ENCODE measurements at places on chromosomes 16 and 17.

DNA sequence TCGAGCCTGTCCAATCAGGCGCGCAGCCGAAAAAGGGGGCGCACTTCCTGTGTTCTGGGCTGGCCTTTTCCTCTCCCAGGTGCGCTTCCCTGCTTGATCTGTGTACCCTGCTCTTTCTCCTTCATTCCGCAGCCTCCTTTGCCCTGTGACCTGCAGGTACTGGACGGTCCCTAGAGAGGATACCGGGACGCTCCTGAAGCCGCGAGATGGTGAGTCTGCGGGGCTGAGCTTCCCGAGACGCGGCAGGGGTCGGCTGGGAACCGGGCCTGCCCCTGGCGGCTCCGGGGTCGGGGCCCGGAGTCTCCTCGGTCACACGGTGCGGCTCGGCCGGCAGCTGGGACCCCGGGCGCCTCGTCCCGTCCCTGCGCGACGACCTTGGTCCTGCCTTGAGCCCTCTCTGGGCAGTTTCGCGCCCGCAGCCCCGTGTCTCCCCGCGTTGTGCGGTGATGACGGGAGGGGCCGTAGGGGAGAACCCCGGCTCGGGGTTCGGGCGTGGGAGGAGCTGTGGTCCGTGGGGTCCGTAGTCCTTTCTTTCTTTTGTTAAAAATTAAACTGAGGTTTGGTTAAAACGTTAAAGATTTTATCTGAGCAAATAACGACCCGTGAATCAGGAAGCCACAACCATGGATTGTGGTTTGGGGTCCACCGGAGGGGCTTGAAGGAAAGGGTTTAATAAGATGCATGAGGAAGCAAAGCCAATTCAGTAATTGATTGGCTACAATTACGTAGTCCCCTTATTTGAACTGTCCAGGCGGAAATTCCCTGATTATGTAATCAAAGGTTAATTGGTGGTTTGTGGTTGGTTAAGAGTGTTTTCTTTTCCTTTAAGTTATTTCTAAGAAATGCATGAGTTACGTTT lies 172.8 kb upstream of the ZNF267 start:
- DNase-seq, result peak; percentile 80

DNA sequence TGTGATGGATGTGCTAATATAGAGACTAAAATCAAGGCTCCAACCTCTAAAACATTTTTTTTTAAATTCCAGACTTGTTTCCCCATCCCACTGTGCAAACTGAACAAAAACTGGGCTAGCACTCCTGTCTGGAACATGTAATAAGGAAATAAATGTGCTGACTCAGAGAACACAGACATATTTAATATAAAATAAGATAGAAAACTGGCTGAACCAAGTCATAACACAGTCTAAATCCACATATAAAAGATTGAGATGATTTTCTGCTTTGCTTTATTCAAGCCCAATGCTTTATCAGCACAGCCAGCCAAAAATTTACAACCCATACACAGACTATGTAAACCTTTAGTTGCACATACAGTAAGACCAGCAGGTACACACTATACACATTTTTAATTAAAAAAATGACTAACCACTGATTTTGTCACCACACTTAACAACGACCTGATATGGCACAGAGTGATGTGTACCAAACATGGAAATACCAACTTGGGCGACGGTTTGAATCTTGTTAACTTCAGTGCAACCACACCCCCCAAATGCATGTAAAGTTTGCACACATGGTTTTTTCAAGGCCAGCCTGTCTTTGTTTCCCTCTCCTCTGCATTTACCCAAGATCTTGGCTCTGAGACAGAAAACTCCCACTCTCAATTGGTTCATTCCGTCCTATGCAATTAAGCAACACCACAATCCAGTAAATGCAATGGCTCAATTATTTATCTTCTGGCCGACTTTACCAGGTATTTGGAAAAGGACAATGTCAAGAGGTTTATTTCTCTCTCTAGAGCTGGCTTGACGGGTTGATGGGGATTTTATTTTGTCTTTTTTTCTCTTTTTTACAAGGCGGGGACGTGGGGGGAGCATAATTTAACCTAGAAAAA lies 1.2 kb downstream of the STAT3 start:
- peak; percentile 44 for DNase-seq

DNA sequence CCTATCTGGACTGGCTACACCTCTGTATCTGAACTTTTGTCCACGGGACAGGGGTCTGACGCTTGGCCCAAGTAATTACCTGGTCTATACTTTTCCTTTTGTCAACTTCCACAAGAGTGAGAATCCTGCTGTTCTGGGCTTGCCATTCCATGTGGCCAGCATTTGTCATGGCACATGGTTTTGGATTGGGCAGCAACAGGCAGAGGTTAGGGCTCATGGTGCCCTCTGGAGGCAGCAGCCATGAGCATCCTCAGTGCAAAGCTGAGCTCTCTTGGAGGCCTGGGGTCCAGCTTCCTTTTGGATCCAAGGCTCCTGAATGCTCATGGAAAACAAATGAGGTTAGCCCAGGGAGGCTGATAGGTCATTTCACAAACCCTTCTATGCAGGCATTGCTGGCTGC lies 7.5 kb upstream of the EDC4 start:
- no peak for DNase-seq

DNA sequence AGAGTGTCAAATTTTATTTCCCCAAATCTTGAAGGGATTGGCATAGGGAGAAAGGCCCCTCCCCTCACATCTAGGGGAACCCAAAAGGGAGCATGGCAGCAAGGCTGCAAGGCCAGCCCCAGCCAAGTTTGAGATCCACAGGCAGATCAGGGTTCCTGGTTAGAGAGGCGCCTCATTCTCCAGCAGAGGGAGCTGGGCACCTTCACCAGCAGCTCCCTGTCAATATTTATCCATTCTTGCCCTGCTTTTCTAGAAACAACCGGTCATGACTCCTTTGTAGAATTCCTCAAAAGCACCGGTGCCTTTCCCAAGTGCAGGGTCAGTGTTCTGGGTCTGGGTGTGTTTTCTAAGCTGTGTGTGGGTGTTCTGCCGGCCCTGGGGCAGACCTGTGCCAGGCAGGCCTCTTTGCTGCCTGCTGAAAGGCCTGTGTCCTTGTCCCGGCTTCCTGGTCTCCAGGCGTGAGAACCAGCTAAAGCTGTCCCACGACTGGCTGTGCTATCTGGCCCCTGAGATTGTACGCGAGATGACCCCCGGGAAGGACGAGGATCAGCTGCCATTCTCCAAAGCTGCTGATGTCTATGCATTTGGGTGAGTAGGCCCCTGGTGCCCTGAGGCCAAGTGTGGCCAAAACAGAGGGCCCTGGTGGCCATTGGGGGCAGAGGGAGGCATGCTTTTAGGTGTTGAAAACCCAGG lies 21.2 kb upstream of the LGALS9 start:
- DNase-seq, result no peak

DNA sequence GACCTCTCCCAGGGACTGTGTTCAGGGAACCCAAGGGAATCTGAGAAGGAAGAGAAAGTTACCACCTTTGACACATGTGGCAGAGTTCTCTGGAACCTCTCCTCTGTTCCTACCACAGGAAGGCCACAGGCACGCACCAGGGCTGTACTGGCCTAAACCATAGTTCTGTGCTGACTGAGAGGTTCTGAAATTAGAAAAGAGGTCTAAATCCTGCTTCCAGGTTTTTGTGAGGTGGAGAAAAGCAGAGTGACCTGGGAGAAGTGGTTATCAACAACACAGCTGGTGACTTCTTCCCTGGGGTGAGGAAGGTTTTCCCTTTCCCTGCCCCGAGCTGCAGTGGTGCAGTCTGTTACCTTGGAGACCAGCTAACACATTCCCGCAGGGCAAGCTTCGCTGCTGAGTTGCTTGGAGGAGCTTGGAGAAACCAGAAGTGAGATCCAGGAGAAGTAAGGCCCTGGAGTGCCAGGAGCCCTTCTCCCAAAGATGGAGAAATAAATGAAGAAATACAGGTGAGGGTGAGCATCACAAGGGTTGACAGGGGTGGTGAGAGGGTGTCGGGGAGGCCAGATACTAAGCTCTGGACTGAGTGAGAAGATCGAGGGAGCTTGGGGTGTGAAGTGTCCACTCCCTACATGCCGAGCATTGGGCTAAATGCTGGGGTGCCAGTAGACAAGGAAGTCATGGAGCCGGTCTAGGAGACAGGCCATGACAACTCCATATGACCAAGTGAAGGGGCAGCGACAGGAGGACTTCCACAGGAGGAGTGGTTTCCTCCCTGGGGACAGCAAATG lies at the start of gene VWA3A:
Gene VWA3A, plus strand, starts transcription at position 399 of the 791 bp plus-strand sequence. Its CDS starts 97 bp downstream, at position 496.
- no peak for DNase-seq

GRCh38 chr16:3022208-3022683 lies 1.5 kb downstream of the HCFC1R1 start:
- DNase-seq, result peak; percentile 91

DNA sequence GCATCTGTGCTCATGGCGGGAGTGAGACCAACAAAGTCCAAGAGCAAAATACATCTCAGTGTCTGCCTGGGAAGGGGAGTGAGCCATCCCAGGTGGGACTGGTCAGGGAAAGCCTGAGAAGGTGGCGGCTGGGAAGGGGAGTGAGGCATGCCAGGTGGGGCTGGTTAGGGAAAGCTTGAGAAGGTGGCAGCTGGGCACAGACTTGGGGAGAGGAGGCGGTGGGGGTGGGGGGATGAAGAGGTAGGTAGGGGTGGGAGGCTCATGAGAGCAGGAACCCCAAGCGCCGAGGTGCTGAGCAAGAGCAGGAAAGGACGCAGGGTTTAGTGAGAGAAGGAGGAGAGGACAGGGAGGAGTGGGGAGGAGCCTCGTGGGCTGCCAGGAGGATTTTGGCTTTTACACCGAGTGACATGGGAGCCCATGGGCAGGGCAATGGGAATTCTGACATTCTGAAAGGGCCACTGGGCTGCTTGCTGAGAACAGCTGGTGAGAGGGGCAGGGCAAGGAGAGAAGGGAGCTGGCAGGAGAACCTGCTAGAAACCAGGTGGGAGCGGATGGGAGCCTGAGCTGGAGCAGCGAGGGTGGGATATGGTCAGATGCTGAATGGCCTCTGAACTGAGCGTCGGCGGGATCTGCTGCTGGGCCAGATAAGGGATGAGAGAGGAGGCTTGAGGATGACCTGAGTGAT lies 256.1 kb upstream of the RPL38 start:
- no peak for DNase-seq

- DNase-seq, result no peak
Measured at GRCh38 chr16:31407406-31407805, 14.3 kb downstream of the ITGAD start.

GRCh38 chr17:79778504-79779083 lies 646 bp downstream of the CBX2 start:
- no peak for DNase-seq

DNA sequence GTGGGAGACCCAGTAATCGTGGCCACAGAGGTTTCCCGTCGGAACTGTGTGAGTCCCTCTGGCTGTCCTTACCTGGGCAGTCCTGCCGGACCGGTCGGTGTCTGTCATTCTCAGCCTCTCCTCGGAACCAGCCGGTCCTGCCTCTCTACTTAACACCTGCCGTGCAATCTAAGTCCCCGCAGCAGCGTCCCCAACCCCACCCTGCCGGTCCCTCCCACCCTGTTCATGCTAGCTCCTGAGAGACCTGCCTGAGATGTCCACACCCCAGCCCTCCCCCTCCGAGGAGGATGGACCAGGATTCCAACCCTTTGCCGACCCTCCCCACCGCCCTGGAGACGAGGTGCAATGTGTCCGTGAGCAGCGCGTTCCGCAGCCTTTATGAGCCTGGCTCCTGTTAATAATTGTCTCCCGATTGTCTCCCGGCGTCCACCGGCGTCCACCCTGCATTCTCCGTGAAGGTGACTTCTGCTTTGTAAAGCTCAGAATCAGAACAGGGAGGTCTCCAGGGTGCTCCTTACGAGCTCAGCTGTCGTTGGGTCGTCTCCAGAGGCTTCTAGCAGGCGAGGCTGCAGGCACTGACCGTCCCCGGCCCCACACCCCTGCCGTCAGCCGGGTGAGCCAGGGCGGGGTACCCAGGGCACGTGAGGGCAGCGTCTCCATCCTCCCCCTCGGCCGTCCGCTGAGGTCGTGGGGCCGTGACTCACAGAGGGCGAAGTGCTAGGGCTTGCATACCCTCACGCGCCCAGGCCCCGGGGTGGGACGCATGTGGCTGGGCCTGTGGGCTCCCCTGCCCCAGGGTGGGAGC lies 10.1 kb downstream of the METRNL start:
- no peak for DNase-seq

DNA sequence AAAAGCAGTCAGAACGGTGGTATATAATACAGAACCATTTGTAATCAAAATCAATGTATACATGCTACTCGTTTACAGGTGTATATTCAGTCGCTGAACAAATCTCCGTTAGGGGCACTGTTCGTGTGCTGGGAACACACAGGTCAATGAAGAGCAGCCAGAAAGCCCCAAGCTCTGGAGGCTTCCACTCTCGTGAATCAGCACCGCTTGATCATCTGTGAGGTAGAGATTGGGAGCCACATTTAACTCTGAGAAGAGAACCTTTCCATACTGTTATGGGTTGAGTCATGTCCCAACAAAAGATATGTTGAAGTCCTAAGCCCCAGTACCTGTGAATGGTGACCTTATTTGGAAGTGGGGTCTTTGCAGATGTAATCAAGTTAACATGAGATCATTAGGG lies 5.4 kb upstream of the CYTH1 start:
- no peak for DNase-seq

- no peak for DNase-seq
Measured at GRCh38 chr16:51355875-51356274, 204.8 kb upstream of the SALL1 start.

- no peak for DNase-seq
Measured at GRCh38 chr17:57288773-57289121, 32.4 kb downstream of the MSI2 start.

DNA sequence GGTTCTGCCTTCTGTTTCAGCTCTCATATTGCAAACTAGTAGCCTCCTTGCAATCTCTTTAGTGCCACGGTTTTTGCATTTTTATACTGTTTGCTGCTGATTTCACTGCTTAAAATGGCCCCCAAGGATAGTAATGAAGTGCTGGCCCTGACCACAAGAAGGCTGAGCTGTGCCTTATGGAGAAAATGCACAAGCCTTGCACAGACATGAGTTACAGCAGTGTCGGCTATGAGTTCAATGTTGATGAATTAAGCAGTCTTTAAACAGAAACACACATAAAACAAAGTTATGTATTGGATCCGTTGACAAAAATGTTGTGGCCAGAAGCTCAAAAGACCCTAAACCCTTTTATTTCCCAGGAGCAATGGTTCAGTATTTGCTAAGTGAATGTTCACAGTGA lies 210.6 kb upstream of the DYNLRB2 start:
- DNase-seq, result no peak

DNA sequence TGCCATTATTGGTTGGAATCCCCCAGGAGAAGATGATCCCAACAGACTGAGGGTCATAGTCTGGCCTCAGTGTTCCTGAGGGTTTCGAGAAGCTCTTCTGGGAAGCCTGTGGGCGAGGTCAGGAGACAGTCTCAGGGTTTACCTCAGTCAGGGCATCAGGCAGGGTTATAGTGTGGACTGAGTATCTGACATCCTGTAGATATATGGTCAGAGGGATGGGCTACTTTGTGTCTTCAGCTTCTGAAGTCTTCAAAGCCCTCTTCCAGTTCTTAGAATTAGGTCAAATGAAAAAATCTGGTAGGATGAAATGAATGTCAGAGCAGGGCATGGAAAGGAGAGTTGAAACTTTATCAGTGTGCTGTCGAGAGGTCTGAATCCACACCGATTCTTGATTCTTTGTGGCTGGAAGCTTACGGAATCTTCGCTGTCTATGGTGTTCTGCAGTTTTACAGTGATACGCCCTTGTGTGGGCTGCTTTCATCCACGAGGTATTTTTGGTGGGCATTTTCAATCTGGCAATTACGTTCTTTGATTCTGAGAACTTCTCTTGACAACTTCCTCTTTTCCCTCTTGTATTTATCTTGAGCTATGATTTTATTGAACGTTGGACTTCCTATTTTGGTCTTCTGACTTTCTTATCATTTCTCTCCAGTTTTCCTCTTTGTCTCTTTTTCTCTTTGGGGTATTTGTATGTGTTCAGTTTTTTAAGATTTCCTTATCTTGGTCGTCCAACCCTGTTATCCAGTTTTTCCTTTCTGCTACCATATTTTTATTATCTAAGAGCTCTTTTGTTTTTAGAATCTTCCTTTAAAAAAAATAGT lies 30.4 kb downstream of the BPTF start:
- no peak for DNase-seq
